ENCODE measurements at places on chromosomes 11 and 22. TPM values are rescaled to one million over a fixed set of nuclear protein-coding genes. Genes with fewer than 3 reads are reported as not detected.

Gene ABCC8
- not detected for total RNA-seq

GRCh38 chr11:42301777-42302176, 842.3 kb upstream of the LRRC4C start:
- no peaks in the 10 kb centered on the region for H3K36me3 ChIP-seq
- H3K4me1 ChIP-seq: no peaks in the 10 kb centered on the region

DNA sequence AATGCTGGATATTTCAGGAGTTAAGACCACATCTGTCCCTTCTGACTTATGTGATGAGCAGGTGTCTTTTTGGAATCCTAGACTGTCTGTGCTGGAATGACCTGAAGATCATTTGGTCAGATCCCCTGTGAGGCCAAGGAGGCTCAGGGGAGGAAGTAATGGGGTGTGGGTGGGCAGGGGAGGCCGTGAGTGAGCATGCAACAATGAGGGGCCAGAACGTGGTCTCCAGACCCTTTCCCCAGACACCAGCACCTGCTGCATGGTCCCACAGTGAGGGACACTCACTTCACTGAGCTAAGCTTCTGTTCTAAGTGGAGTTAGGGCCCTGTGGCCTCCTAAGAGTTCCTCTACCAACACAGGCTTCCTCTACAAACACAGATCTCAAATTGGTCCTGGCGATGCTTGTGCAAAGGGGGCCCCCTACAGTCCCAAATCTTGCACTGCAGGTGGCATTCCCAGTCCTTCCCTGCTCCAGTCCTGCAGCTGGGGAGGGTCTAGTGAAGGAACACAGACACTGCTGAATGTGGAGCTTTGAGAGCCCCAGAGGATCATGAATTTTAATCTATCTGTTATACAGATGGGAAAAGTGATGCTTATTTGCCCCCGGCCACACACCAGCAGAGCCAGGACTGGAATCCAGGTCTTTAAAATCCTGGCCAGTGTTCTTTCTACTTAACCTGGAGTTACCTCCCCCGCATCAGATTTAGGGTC, 7.4 kb downstream of the USP2 start:
- no peaks in the 10 kb centered on the region for H3K27me3 ChIP-seq
- H3K36me3 ChIP-seq: no peaks in the 10 kb centered on the region
- H3K4me3 ChIP-seq: no peak overlapping the region

DNA sequence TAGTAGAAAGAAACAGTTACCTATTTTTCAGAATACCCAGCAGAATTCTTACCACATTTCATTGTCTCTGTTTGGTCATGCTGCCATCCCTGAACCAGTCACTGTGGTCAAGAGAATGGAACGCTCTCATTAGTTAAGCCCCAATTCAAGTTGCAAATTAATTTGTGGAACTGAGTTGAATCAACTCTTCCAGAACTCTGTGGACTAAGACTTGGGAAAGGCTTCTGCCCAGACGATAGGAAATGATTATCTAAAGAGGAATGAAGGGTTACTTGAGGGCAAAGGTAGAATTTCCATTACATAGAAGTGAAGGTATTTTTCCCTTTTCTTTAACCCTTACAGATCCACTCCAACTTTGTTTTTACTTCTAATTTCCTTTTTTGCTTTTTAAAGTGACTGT, 286.4 kb downstream of the DYNC2H1 start:
- no peaks in the 10 kb centered on the region for H3K36me3 ChIP-seq
- no peak overlapping the region for H3K27ac ChIP-seq
- no peak for DNase-seq
- H3K4me1 ChIP-seq: no peaks in the 10 kb centered on the region
- no peaks in the 10 kb centered on the region for H3K27me3 ChIP-seq

- peak; percentile 83 for DNase-seq
- no peak overlapping the region for H3K27ac ChIP-seq
- no peaks in the 10 kb centered on the region for H3K36me3 ChIP-seq
- H3K4me1 ChIP-seq: no peaks in the 10 kb centered on the region
These were observed 61.8 kb downstream of the SLC22A12 start for GRCh38 chr11:64652586-64653387.

Data from A673 (cell line).